ENCODE measurements at places on chromosomes 2 and 18.

DNA sequence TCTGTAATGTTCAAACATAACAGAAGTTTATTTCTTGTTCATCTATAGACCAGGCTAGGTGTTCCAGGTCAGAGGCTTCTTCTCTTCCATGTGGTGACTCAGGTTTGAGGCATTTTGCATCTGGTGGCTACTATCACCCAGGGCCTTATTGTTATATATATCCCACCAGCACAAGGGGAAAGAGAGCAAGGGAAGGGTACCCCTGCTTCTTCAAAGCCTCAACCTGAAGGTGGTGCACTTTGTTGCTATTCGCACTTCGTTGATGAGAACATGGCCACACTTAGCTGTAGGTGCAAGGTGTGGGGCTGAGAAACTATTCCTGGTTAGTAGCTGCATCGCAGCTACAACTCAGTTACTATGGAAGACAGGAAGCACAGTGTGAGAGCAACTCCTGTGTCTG is 27.4 kb upstream of the SLC3A1 start:
- DNase-seq: no peak

GRCh38 chr18:76098674-76099411 is 396.2 kb downstream of the ZNF516 start:
- DNase-seq: no peak

- no peak for DNase-seq
Measured at GRCh38 chr2:200592406-200593075, 6.7 kb downstream of the AOX1 start.

- no peak for DNase-seq
Measured at GRCh38 chr2:168726375-168726774, 76.1 kb upstream of the NOSTRIN start.

GRCh38 chr18:9642799-9643462 is 28.6 kb upstream of the PPP4R1 start:
- no peak for DNase-seq

GRCh38 chr2:175854129-175854528 is 147.9 kb downstream of the LNPK start:
- no peak for DNase-seq

Measured in activated T-helper 9 cell treated with anti-CD3 and anti-CD28 coated beads, Interleukin-2, amount 50 U/mL, for 16 hours (primary cell).